ENCODE measurements at places on chromosomes 12 and 14.

- no peak for DNase-seq
Measured at GRCh38 chr14:45332360-45332988, 79.5 kb upstream of the MIS18BP1 start.

- DNase-seq: no peak
Measured at GRCh38 chr12:104133321-104133720, 4.7 kb downstream of the NFYB start.

- DNase-seq: no peak
Measured at GRCh38 chr14:46036099-46036498, 615.5 kb downstream of the RPL10L start.

DNA sequence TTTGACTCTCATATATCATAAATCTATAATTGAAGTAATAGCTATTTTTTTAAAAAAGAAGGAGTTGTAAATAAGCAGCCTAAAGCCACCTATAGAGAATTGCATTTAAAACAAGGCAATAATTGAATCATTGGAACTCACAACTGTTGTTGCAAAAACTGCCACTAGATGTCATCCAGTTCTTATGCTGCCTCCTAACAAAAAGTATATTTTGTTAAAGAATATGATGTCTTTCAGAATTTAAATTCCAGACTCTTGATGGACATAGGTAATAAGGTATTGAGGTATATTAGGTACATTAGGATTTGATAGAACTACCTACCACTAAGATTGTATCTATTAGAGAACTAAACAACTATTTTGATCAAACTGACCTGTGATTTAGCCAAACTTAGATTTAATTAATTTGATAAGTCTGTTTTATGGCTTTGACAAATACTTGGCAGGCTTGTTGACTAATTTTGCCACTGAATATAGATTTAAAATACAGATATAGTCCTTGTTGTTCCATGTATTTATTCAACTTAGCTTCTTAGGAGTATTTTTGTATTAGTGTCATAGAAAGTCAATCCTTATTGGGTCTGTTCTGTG is 401.4 kb downstream of the RPL10L start:
- no peak for DNase-seq

- no peak for DNase-seq
Measured at GRCh38 chr12:120688527-120689071, 1.6 kb downstream of the MLEC start.

Data from stimulated activated CD4-positive, alpha-beta T cell treated with anti-CD3 and anti-CD28 coated beads, Interleukin-1b, Interleukin-23, amount 100 ng/mL, for 1 hour (primary cell).